Sigmoid colon (tissue), 7 donors: ENCODE measurements at places on chromosomes 5 and 9. TPM values are rescaled to one million over a fixed set of nuclear protein-coding genes. Genes with fewer than 3 reads are reported as not detected.

The PPP1R26 gene
- 5.3 TPM for polyA plus RNA-seq

The BTNL8 gene
- polyA plus RNA-seq: 15.6 TPM

The GALNT12 gene
- 34.2 TPM for polyA plus RNA-seq

The EGFL7 gene
- 27.6 TPM for polyA plus RNA-seq

The TXNDC8 gene
- not detected for polyA plus RNA-seq

The MEGF10 gene
- polyA plus RNA-seq: not detected

The CDH10 gene
- polyA plus RNA-seq: 0.15 TPM

The CFAP90 gene
- not detected for polyA plus RNA-seq

The OSMR gene
- polyA plus RNA-seq: 12.4 TPM

The SOHLH1 gene
- polyA plus RNA-seq: not detected

The PCDHA3 gene
- polyA plus RNA-seq: not detected

The SIT1 gene
- not detected for polyA plus RNA-seq

The EPB41L4B gene
- 160 TPM for polyA plus RNA-seq

The IFNA2 gene
- not detected for polyA plus RNA-seq
